ENCODE measurements at places on chromosomes 3 and 15.

DNA sequence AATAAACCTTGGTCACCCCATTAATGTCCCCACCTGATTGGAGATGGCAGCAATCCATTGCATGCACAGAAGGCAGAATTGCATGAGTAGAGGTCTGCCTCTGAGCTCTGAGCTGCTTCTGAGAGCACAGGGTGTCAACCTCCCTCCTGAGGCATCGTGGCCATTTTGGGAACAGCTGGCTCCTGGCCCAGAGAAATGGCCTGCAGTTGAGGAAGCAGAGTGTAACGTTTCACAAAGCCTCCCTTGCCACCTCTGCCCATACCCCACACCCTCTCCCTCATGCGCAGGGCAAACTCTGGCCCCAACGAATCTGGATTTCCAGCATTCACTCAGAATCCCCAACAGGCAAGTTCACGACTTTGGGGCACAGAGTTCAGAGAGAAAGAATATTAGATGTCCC, 198.9 kb downstream of the ADAMTS9 start:
- DNase-seq: no peak

DNA sequence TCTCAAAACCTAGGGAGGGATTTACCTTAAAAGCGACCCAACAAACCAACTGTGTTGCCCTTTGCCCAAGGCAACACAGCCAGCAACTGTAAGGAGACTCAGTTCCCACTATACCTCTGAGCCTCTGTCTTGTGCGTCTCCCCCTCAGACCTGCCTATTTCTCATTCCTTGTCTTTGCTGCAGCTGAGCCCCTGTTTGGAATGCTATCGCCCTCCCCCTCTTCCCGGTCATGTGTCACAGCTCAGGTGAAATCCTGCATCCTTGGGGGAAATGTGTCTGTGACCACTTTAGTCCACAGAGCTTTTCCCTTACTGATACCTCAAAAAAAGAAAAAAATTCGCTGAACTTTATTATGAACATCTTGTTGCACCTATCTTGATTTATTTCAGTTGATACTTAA, 52.0 kb upstream of the LRIG1 start:
- no peak for DNase-seq

DNA sequence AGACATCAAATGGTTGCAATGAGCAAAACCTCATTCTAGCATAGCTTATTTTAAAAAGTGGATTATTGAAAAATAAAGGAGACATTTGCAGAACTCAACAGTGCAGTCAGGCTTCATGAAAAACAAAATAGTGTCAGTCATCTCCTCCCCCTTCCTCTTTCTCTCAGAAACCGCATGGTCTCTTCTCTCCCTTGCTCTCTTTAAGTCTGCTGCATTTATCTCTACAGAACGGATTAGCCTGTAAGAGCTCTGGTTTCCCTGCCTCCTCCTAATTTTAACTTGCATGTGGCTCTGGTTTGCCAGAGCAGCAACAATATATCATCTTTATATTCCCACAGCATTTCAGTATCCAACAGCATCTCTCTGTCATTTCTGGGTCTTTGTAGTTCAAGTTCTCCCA, 609.0 kb downstream of the MECOM start:
- DNase-seq: no peak

- DNase-seq: no peak
These were observed 159.9 kb downstream of the FMN1 start for GRCh38 chr15:33034588-33034987.

DNA sequence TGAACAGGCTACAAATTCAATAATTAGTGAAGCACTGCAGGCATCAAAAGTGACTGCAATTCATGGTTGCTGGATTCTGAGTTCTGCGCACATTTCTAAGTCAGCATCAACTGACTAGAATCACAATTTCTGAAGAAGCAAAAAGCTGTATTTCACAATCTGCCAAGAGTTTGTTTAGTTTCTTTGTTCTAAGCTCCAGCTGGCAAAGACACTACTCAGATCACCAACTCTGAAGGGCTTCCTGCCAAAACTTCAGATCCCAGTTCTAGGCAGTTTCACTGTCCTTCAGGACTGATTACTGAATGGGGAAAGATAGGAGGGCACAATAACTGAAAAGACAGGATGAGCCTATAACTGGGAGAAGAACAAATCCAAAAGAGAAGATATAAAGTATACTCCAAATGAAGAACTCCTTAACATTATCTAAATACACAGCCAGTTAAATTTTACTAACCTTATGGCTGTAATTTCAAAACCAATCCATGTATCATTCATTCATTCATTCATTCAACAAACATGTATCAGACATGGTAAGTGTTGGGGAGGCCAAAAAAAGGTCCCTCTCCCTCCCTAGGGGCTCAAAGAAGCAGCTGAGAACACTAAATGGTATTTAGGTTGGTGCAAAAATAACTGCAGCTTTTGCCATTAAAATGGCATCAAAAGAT, 17.1 kb downstream of the TJP1 start:
- DNase-seq: no peak

DNA sequence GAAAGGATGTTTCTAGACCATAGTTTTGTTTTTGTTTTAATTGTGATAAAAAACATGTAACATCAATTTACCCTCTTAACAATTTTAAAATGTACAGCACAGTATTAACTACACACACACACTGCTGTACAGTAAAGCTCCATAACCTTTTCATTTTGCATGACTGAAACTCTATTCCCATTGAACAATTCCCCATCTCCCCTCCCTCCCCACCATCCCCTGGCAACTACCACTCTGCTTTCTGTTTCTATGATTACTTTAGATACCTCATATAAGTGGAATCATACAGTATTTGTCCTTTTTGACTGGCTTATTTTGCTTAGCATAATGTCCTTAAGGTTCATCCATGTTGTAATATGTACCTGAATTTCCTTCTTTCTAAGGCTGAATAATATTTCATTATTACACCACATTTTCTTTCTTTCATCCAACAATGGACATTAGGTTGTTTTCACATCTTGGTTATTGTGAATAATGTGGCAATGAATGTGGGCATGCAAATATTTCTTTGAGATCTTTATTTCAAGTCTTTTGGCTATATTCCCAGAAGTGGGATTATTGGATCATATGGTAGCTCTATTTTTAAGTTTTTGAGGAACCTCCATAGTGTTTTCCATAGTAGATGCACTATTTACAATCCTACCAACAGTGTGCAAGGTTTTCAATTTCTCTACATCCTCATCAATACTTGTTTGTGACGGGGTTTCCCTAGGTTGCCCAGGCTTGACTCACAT, 10.7 kb downstream of the CHST14 start:
- DNase-seq: no peak

DNA sequence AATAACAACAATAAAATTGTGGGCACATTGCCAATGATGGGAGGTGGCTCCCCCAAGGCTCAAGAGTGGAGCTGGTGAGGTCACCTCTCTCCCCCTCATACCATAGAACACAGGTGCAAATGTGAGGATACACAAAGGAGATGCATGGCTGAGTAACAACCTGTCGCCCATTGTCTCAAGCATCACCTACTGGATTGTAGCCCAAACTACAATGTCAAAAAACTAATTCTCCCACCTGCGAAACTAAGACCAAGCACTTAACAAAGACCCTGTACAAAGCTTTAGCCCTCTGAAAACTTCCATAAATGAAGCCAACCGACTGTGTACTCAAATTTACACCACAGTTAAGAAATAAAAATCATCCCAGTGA, 50.4 kb upstream of the IGSF11 start:
- no peak for DNase-seq

DNA sequence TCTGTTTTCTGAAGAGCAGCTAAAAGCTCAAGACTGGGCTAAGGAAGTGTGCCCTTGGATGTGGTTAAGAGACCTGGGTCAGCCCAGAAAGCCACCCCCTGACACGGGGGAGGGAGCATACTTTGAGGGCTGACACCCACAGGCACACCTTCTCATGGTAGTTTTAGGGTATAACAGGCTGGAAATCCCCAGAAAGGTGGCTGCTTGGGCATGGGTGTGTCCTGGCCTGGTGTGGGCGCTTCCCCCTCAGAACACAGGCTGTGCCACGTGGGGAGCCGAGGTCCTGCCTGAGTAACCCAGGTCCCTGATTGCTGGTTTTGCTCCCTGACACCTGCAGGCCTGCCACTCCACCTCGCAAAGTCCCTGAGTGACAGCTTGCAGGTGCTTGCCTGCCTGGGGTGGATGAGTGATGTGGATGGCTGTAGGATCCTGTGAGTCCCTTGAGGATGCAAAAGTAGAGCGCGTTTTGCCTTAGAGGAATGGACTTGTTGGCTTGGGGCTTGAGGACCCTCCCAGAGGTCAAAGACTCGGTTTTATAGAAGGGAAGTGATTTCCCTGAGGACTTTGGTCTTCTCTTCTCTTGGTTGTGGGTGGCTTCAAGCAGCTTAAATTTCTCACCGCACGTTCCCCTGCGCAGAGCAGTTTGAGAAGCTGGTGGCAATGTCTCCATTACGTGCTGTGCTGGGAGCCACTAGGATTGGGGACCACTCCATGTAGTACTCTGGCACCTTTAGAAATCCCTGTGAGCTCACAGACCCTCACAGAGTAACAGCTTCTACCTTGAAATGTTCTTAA, 94.4 kb downstream of the DNASE1L3 start:
- DNase-seq: peak; percentile 1

- DNase-seq: no peak
These were observed 5.5 kb downstream of the AP3S2 start for GRCh38 chr15:89888214-89888804.

DNA sequence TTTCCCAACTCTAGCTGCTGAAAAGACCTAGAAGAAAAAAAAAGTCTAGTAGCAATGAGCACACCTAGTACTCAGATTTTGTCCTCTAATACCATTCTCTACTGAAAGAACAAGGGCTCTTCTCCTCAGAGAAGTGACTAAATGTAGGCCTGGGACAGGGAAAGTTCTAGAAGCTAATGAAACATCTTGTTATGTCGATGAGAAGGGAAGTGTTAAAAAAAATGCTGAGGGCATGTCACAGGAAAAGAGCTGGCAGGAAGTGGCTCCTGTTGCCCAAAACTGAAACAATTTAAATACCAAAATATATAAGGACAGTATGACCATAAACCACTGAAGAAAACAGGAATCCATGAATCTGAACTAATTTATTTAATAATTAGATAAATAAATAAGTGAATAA, 581.4 kb upstream of the TBL1XR1 start:
- DNase-seq: no peak

DNA sequence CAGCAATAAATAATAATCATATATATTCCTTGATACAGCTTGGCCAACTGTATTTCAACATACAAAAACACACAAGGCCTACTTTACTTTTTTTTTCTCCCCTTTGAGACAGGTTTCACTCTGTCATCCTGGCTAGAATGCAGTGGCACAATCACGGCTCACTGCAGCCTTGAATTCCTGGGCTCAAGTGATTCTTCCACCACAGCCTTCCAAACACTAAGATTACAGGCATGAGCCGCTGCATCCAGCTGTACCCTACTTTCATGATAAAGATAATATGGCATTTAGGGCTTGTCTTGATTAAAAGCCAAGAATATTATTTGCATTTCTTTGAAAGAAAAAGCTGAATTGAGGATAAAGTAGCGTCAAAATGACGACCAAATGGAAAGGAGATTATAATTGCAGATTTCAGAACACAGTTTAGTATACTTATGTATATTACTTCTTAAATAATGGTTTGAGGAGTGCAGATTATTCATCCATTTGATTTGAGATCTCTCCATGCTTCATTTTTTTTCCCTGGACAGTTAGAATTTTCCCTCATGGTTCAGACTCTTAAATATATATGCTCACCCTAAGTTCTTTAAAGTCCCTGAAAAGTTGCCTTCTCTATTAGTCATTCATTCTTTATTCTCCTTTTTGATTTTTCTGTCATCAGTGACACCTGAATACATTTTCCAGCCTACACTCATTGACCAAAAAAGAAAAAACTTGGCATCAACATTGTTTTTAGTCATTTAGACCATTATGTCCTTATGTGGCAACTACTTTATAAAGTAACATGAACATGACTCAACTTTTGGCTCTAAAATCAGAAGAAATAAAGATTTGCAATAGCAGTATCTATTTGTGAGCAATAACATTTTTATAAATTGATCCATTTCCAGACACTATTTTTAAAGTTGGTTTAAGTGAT, 48.5 kb upstream of the MLF1 start:
- no peak for DNase-seq

GRCh38 chr3:174251681-174252080, 607.5 kb upstream of the NAALADL2 start:
- DNase-seq: no peak

GRCh38 chr3:57594144-57594543, 3.0 kb downstream of the ARF4 start:
- DNase-seq: no peak

GRCh38 chr3:87615506-87615905, 339.1 kb upstream of the POU1F1 start:
- DNase-seq: no peak

DNA sequence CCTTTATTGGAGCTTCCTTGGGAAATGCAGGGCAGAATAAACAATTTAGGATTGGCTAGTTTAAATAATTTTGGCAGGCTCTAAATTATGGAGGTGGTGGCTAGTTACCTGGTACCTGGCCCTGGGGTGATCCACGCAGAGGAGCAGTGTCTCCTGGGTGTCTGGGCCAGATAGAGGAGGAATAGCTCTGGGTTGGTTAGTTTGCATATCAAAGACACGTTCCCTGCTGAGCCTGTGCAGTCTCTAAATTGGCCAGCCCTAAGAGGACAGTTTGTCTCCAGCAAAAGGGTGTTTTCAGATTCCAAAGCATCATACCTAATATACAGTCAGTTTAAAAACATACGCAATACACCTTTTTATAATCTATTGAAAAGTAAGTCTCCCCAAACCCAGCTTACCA, 333.3 kb upstream of the TPM1 start:
- DNase-seq: no peak

- DNase-seq: peak; percentile 58
These were observed 84.8 kb downstream of the PPCDC start for GRCh38 chr15:75107908-75108838.

- DNase-seq: no peak
These were observed 190.9 kb downstream of the FAM43A start for GRCh38 chr3:194876403-194877095.

DNA sequence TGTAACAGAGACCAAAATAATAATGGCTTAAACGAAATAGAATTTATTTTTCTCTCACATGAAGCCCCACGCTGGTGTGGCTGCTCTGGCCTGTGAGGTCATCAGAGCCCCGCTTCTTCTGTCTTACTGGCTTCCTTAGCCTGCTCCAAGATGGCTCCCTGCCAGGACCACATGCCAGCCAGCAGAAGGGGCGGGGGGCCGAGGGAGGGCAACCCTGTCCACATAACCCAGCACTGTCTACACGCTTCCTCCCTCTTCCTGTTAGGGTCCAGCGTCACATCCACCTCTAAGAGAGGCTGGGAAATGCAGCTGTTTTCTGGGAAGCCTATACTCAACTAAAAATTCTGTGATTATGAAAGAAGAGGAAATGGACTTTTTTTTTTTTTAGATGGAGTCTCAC, 107.9 kb upstream of the DLG1 start:
- no peak for DNase-seq

- no peak for DNase-seq
These were observed 243.5 kb upstream of the TRIM42 start for GRCh38 chr3:140434261-140434905.
